ENCODE measurements at places on chromosomes 1 and 21.

- DNase-seq, result no peak
These were observed 26.9 kb downstream of the ITPKB start for GRCh38 chr1:226711976-226712741.

GRCh38 chr1:59730759-59731478 is 83.8 kb upstream of the HOOK1 start:
- peak; percentile 79 for DNase-seq

GRCh38 chr1:53899206-53899628 is 5.2 kb downstream of the DIO1 start:
- DNase-seq, result no peak

DNA sequence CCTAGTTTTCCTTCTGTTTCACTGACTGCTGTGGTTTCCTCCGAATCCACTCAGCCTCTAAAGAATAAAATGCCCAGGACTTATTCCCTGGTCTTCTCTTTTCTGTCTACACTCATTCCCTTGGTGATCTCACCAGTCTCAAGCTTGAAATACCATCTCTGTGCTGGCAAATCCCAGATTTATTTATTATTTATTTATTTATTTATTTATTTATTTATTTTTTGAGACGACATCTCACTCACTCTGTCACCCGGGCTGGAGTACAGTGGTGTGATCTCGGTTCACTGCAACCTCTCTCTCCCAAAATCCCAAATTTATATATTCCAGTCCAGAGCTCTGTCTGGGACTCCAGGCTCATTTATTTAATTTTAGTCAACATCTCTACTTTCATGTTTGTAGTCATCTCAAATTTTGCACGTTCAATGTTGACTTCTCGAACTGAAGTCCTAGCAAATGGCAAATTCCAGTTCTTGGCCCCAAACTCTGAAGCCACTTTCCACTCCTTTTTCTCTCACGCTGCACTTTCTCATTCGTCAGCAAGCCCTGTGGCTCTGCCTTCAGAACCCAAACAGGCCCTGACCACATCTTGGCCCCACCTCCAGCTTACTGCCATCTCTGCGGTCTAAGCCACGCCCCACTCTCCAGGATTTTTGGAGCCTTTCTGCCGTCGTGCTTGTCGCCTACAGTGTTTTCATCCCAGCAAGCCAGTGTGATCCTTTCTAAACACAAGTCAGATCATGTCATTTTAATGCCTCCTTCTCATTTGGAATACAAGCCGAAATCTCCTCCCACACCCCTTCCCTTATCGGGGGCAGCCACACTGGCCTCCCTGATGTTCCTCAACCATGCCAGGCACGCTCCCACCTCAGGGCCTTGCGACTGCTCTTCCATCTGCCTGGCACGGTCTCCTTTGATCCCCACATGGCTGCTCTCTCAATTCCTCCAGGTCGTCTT is 14.2 kb upstream of the TENT5B start:
- peak; percentile 91 for DNase-seq

GRCh38 chr1:77824694-77825093 is 45.2 kb downstream of the MIGA1 start:
- no peak for DNase-seq

Measured in upper lobe of left lung (tissue), 6 donors.